ENCODE measurements at places on chromosomes 12 and 14. TPM values are rescaled to one million over a fixed set of nuclear protein-coding genes. Genes with fewer than 3 reads are reported as not detected.

ERBB3 gene
- total RNA-seq = 3.3 TPM

SAMD15 gene
- total RNA-seq = 2.8 TPM

SYCP3 gene
- not detected for total RNA-seq

KRT80 gene
- 0.38 TPM for total RNA-seq

TBX3 gene
- 25.1 TPM for total RNA-seq

ZDHHC22 gene
- total RNA-seq = not detected

TMEM233 gene
- not detected for total RNA-seq

KRT74 gene
- not detected for total RNA-seq

PCED1B gene
- 3.5 TPM for total RNA-seq

PLCZ1 gene
- total RNA-seq = not detected

FSCB gene
- total RNA-seq = not detected

GPR137C gene
- 0.89 TPM for total RNA-seq

KCNC2 gene
- not detected for total RNA-seq

CLEC4C gene
- total RNA-seq = not detected

KRT75 gene
- total RNA-seq = not detected

RHOJ gene
- total RNA-seq = 1.6 TPM

RPS6KL1 gene
- 0.38 TPM for total RNA-seq

SLC24A4 gene
- not detected for total RNA-seq

CIROP gene
- not detected for total RNA-seq

TOMM20L gene
- total RNA-seq = not detected

HAL gene
- not detected for total RNA-seq
